Iris pigment epithelial cell (primary cell): ENCODE measurements at places on chromosomes 6 and 20.

GRCh38 chr6:111485342-111485741 is 2.3 kb upstream of the REV3L start:
- peak; percentile 54 for DNase-seq

- DNase-seq: peak; percentile 92
Measured at GRCh38 chr20:46350201-46350985, 42.1 kb upstream of the CDH22 start.

DNA sequence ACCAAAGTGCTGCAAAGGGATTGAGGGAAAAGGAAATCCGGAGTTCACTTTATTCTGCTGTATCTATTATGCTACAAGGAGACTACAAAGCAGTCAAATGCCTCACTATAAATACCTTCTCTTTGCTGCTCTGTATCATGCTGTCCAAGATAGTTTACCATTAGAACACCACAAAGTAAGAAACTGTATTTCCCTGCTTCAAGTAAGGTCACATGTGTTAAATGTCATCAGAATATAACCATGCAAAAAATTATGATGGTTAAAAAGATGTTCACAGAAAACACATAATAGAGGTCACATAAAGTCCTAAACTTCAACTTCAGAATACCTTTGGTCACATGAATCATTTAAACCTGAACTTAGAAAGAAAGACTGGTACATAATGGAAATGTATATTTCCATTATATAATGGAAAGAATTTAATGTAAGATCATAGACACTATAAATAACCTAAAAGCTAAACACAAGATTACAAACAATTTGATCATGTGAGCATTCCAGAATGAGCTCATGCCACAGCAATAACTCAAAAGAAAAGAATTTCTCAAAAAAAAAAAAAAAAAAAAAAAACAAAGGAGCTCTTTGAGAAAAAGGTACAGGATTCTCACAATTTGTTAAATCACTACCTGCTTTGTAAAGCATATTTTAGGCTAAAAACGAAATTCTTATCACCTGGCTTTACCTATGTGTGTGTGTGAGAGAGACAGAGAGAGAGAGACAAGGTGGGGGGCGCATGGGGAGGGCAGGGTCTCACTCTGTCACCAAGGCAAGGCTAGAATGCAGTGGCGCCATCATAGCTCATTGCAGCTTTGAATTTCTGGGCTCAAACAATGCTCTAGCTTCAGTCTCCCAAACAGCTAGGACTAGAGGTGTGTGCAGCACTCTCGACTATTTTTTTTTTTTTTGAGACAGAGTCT is 58.7 kb downstream of the KIF13A start:
- peak; percentile 73 for DNase-seq

GRCh38 chr20:13243826-13244376 is 22.8 kb downstream of the ISM1 start:
- DNase-seq: no peak

DNA sequence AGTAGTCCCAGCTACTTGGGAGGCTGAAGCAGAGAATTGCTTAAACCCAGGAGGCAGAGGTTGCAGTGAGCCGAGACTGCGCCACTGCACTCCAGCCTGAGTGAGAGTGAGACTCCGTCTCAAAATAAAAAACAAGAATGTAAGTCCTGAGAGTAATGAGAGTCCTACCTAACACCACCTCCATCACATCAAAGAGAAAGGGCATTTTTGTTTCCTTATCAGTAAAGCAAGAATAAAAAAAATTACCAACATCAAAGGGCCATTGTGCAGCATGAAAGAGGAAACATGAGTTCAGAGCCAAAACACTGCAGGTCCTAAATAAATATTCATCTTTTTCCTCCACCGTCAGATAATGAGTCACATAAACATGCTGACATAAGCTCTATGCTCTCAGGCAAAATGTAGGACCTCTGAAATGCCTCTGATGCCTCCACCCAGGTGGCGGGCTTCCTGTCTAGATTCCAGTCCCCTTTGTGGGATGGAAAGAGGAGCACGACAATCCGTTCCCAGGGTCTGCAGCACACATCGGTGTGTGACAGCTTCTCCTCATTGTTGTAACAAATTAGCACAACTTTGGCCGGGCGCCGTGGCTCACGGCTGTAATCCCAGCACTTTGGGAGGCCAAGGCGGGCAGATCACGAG is 7.2 kb downstream of the ATP9A start:
- DNase-seq: peak; percentile 81

DNA sequence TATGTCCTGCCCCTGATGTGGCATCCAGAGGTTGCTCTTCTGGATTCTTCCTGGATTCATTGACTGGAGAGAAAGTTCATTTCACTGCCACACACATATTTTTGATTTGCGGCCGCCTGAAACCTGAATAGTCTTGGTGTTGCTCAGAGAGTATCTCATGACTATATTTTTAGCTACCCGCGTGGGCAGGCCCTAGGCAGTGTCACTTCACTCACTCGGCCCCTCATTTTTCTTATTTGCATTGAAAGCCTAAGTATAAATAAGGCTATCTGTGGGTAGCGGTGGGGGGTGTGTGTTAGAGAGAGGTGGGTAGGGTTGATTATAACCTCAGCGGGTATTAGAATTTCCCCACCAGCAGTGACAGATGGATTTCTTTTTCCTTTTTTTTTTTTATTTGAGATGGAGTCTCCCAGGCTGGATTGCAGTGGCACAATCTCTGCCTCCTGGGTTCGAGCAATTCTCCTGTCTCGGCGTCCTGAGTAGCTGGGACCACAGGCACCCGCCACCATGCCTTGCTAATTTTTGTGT is 113.5 kb downstream of the JARID2 start:
- no peak for DNase-seq

DNA sequence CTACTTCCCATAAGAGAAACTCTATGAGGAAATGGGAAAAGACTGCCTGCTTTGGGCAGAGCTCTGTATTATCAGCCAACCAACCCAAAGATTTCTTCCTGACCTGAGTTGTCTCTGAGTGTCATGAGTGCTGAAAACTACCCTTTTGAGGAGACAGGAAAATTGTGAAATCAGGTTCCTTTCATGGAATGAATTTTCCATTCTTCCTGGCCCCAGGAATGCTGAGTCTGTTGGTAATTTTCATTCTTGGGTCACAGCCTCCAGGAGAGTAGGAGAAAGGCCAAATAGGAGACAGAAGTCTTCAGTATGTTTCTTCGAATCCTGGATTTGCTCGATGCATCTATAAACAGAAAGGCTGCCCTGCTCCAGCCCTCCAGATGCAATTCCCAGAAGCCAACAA is 53.6 kb downstream of the SCML4 start:
- no peak for DNase-seq

GRCh38 chr6:44001318-44002066 is 125.8 kb downstream of the MRPL14 start:
- peak; percentile 30 for DNase-seq

DNA sequence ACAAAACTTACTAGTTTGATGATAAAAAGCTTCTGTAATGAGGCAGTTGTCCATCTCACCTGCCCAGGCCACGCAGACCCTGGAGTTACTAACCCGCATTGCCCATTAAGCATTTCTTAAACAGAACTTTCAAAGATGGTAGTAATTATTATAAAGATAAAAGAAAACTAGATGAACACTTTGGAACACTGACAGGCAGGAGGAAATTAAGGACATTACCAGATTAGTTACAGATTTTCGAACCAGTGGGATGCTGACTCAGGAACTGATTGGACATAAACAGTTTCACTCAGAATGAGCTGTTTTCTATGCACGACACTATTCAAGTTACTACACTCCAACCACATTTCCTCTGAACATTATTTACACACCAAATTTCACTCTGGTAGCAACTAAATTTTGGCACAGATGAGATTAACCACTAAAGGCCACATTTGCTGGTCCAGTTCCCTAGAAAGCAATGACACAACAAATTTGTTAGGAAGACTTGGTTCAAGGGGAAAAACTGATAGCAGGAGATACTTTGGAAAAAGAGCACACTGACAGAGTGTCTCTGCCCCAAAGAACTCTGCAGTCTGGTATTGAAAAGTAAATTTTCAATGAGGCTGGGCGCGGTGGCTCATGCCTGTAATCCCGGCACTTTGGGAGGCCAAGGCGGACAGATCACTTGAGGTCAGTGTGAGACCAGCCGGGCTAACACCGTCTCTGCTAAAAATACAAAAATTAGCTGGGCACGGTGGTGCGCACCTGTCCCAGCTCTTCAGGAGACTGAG is 3.0 kb downstream of the ROMO1 start:
- peak; percentile 24 for DNase-seq

DNA sequence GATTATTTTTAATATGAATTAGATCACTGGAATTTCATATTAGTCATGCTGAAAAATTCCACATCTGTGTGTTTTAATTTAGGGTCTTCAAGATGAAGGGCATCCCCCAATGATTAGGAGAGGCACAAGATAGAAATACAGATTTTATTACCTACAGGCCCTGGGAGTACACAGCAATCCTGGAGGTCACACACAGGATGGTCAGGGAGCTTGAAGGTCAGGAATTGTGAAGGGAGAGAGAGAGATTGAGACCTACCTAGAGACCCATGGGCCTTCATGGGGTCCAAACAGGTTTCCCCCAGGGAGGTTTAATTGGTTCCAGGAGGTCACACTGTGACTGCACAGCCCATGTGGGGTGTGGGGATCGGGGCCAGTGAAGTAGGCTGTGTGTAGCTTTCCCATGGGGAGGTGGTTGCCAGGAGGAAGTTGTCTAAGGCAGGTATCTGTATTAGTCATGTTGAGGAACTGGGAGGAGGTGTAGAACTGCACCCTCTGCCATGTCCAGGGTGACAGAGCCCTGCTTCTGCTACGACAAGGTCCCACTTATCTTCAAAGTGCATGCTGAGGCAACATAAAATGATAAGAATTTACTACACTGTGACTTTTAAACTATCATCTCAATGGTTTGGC is 18.3 kb downstream of the SNX9 start:
- no peak for DNase-seq

- DNase-seq: no peak
Measured at GRCh38 chr6:160227038-160227768, 31.4 kb downstream of the SLC22A2 start.

GRCh38 chr6:166903027-166903426 is 53.3 kb downstream of the RNASET2 start:
- peak; percentile 9 for DNase-seq

DNA sequence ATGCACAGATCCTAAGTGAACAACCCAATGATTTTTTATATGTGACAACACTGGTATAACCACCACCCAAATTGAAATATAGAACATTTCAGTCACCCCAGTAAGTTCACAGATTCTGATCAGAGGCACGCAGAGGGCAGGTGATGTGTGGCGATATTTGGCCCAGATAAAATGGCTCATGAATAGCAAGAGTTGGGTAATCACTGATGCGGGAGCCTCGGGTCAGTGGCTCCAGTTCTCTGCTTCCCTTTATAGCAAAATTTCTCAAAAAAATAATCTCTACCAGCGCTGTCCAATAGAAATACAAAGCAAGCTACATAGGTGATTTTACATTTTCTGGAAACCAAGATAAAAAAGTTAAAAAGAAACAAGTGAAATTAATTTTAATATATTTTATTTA is 14.9 kb downstream of the GHRH start:
- DNase-seq: no peak

- DNase-seq: no peak
Measured at GRCh38 chr6:112879920-112880413, 532.8 kb downstream of the RFPL4B start.

GRCh38 chr6:169642455-169642854 is 59.4 kb downstream of the WDR27 start:
- no peak for DNase-seq

DNA sequence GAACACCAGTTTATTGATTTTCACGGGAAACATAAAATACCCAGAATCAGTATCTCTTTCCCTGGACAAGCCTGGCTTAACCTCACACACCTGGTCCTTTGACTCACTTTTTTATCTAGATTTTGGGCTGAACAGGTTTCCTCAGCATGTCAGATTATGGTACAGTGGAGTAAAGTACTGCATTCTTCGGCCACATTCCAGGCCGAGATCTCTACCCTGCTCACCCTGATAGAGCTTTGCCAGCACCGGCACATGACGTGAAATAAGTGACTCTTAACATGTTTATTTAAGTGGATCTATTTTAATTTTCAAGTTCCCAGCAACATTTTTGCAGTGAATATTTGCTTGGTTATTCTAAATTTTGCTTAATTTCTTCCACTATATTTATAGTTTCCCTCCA is 79.0 kb upstream of the POPDC3 start:
- DNase-seq: no peak

DNA sequence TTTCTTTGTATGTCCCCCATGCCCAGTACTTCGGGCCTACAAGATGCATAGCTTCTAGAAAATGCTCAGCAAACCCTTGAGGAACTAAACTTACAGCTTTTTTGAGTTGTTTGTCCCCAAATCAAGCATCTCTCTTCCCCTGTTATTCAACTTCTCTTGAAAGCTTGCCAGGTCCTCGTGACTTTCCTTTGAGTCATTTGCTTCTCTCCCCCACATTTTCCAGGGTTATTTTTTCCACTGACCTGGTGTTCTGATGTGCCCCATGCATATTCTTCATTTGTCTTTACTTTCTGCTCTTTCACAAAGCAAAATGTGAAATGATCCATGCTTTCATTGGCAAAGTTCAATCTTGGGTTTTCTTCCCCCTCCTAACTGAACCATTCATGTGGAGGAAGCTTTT is 204.8 kb downstream of the TFAP2A start:
- DNase-seq: peak; percentile 68

DNA sequence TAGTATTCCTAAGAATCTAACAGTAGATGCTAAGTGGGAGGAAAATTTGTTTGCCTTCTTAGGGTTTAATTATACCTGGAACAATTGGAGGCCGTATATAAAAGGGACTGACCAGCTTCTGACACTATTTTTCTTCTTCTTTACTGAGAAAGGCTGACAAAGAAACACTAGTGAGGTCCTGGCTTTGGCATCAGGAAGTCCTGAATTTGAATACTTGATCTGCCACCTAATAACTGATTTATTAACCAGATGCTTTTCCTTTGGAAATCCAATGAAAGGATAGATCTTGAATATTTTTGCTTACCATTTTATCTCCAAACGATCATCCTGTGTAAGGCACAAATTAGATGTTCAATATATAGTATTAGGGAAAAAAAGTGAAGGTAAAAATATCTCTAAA is 382.5 kb downstream of the CENPW start:
- DNase-seq: no peak

- DNase-seq: no peak
Measured at GRCh38 chr6:6622501-6622900, 34.0 kb downstream of the LY86 start.

DNA sequence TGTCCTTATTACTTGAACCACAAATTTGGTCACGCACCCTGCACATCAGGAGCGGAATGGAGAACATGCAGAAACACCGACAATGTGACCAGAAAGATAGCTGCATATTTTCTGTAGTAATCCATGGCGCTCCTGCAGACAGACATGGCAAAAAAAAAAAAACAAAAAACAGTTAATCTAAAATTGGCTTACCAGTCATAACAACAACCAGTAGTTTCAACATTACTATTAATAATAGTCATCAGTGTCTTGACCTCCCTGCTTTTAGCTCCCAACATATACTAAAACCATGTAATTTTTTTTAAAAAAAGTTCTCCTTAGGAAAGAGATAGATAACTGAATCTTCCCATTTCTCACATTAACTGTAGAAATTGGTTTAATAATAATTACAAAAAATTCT is 6.8 kb downstream of the CGA start:
- DNase-seq: no peak

DNA sequence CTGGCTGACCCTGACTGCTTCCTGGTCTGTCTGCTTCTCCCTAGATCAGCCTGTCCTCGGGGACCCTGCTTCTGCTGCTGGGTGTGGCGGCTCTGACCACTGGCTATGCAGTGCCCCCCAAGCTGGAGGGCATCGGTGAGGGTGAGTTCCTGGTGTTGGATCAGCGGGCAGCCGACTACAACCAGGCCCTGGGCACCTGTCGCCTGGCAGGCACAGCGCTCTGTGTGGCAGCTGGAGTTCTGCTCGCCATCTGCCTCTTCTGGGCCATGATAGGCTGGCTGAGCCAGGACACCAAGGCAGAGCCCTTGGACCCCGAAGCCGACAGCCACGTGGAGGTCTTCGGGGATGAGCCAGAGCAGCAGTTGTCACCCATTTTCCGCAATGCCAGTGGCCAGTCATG is 6.3 kb downstream of the NRSN2 start:
- DNase-seq: no peak
